ENCODE measurements at places on chromosomes 5 and 9.

DNA sequence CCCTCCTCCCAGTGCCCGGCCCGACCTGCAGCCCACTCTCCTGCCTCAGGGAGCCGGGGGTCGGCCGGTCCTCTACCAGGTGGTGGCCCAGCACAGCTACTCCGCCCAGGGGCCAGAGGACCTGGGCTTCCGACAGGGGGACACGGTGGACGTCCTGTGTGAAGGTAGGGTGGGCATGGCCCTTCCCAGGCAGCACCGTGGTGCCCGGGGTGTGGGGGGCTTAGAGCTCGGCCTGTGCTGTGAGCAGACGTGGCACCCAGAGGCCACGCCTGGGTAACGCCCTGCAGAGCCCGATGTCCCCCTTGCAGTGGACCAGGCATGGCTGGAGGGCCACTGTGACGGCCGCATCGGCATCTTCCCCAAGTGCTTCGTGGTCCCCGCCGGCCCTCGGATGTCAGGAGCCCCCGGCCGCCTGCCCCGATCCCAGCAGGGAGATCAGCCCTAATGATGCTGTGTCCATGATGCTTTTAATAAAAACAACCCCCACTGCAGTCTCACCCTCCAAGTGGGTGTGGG is 7.2 kb downstream of the ENTPD8 start:
- DNase-seq = no peak

GRCh38 chr9:7366121-7366520 is 433.5 kb downstream of the DMAC1 start:
- no peak for DNase-seq

DNA sequence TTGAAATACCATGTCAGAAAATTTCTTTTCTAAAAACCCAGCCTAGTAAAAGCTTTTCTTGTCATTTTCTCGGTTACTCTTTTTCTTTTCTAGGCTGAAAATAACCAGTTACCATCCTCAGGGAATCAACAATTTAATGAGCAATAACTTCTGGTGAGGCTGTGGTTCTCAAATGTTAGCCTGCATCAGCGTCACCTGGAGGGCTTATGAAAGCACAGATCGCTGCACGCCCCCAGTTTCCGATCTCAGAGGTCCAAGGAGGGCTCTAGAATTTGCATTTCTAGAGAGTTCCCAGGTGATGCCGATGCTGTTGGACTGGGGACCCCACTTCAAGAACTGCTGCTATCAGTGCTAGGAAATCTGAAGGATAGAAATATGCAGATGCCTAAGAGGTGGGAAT is 28.9 kb upstream of the TLE1 start:
- no peak for DNase-seq

- no peak for DNase-seq
These were observed 511.7 kb upstream of the KLF4 start for GRCh38 chr9:108001237-108001636.

- DNase-seq = no peak
These were observed 54.4 kb downstream of the EBF1 start for GRCh38 chr5:159045165-159045811.

DNA sequence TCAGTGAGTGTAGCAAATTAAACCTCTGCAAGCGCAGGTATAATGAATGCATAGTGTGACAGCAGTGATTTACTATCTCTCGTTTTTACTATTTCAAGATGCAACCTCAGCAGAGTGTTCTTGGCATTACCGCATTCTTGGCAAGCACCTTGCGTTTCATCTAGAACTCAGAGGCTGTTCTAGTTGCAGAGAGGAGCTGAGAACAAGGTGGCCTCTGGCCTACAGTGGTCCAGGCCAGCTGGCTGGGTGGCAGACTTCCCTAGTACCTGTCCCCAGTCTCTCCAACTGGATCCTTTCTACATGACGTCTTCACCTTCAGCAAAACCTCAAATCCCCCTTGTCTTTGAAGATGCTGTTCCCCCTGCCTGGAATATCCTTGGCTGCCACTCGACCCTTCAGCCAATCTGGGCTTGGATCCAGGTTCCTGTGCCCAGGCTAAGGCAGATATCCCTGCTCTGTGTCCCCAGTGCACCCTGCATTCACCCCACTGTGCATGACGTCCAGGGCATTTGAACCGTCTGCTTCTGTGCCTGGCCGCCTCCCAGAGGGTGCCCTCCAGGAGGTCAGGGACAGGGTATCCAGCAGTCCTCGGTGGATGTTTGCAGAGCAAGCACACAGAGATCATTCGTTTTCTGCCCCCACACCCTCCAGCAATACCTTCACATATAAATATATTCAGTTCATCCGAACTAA is 120.4 kb upstream of the CPEB4 start:
- DNase-seq = no peak

GRCh38 chr9:107214915-107215314 is 68.2 kb upstream of the RAD23B start:
- DNase-seq = no peak

DNA sequence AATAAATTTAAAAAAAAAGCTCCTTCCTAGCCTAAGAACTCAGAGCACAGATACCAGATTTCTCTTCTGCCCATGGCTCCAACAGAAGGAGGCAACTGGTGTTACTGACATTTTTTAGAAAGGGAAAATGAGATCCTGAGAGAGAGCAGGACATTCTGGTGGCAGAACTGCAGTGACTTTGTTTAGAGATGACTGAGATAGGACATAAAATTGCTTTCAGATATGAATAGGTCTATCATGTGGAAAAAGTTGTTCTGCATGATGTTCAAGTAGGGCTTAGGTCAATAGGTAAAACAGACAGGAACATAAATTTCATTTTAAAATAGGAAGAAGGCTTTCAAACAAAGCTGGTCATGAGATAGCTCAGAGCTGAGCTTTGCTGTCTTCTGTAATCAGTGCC is 49.6 kb downstream of the NIPAL4 start:
- no peak for DNase-seq

DNA sequence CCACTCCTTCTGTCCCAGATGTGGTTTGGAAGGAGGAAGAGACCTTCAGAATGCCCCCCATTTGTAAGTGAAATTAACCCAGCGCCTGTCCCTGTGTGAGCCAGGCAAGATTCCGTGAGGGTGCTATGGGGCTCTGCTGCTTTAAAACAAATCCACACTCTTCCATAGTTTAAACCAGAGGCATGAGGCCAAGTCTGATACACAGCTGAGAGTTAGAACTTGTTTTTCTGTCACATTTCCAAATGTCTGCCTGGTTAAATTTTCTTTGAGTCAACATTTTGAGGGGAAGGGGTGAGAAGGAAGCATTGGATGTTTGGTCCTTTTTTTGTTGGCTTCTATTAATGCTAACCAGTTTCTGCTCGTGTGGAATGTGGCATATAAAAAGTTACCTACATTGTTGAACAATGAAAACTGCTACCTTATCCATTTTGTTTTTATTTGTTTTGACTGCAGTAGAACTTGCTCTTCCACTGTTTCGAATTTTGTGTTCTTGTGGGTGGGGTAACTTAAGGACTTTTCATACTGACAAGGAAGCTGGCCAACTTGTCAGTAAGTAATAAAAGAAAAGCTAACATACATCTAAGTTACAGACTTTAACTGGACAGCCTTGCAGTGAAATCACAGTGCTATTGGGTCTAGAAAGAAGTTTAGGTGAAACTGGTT is 12.9 kb downstream of the RGMB start:
- DNase-seq = no peak

DNA sequence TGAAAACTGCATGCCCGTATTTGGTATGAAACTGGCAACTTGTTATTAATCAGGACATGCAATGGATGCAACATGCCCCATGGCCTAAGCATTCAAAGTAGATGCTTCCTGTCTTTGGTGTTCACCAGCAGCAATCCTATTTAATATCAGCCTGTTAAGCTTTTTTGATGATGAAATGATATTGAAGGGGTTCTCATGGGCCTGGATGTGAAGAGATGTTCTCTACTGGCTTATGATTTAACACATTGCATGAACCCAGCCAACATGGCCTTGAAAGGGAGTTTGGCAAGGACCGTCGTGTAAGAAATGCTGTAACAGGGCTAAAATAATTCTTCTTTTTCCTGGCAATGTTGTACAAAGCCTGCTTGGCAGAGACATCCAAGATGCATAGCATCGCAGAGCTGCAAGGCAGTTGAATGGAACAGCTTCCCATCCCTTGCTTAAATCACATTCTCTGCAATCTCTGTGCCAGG is 111.2 kb downstream of the SMARCA2 start:
- no peak for DNase-seq

- no peak for DNase-seq
These were observed 80.1 kb downstream of the COL15A1 start for GRCh38 chr9:99023831-99024230.

GRCh38 chr9:128001779-128002298 is 21.1 kb upstream of the EEIG1 start:
- no peak for DNase-seq
